ENCODE measurements at places on chromosomes 2 and 18.

GRCh38 chr18:55280503-55280902 lies 307.5 kb downstream of the TCF4 start:
- DNase-seq: no peak

GRCh38 chr18:10412933-10413332 lies 41.5 kb upstream of the APCDD1 start:
- DNase-seq: peak; percentile 98

DNA sequence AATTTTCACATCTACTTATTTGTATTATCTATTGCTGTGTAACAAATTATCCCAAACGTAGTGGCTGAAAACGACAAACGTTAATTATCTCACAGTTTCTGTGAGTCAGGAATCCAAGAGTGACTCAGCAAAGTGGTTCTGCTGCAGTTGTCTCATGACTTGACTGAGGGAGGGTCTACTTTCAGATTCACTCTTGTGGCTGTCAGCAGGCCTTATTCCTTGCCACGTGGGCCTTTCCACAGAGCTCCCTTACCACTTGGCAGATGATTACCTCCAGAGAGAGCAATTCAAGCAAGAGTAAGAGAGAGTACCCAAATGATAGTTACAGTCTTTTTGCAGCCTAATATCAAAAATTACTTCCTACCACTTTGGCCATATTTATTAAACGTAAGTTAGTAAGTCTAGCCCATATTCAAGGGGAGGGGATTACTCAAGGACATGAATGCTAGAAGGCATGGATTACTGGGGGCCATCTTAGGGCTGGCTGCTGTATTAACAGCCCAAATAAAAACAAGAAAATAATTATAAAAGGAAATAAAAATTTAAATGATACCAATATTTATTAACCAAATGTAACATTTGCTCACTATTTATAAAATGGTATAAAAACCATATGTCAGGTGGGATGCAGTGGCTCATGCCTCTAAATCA lies 48.7 kb upstream of the NBEAL1 start:
- DNase-seq: peak; percentile 58

DNA sequence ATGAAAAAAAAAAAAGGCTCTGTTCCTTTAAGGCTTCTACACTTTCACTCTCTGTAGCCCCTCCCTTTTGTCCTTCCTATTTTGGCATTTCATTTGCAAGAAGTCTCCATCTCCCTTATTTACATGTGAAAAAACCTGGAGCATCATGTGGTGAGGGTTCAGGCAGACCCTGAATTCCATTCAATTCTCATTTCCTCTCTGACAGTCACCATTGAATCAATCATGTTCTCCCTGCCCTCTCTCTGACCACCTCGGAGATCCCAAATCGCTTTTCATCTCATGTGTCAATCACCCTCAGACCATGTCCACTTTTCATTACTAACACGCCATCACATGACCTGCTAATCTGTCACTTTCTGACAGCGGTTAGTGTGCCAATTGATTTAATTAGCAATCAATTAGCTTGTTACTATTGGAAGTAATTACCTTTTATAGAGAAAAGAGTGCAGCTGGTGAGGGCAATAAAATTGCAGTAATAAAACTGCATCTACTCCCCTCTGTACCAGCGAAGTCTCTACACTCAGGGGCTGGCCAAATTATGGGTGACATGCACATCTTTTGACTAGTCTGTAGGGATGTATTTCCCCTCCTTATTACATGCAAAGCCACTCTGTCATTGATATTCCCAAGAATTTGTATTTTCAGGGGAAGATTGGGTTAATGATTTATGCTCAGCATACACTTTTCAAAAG lies 317.4 kb downstream of the EN1 start:
- no peak for DNase-seq

DNA sequence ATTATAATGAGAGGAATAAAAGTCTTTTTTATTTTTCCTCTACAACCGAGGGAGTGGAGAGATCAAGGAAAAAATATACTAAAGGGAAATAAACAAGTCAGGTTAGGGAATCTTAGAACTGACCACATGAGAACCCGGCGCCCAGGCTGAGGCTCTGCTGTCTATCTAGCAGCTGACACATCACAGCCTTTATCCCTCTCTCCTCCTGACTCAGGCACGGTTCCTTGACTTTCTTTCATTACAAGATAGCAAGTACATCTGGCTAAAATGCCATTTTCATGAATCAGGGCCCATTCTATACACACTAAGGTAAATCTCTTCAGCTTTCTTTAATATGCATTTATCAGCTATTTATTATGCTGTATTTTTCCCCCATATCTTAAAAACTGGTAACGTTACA lies 296.0 kb downstream of the TMX3 start:
- peak; percentile 68 for DNase-seq

- DNase-seq: no peak
Observed at GRCh38 chr2:72623481-72623880, 202.4 kb downstream of the EXOC6B start.

DNA sequence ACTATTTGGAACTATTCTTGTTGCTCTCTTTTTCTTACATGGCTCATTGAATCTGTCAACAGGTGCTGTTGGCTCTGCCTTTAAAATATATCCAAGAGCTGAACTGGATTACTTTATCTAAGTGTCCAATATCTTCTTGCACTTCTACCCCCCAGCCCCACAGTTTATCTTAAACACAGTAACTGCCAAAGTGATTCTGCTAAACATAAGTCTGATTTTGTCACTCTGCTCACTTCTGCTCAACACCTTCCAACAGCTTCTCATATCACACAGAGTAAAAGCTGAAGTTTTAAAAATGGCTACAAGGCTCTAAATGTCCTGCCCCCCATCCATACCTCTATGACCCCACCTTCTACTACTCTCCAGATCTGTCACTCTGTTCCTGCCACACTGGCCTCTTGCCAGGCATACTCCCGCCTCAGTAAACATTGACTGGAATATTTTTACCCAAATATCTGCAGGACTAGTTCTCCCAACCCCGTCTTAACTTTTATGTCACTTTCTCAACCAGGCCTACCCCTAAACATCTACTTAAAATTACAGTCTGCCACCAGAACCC lies 130.7 kb downstream of the CCDC148 start:
- no peak for DNase-seq

- no peak for DNase-seq
Observed at GRCh38 chr2:109375656-109376055, 238.1 kb downstream of the SEPTIN10 start.

DNA sequence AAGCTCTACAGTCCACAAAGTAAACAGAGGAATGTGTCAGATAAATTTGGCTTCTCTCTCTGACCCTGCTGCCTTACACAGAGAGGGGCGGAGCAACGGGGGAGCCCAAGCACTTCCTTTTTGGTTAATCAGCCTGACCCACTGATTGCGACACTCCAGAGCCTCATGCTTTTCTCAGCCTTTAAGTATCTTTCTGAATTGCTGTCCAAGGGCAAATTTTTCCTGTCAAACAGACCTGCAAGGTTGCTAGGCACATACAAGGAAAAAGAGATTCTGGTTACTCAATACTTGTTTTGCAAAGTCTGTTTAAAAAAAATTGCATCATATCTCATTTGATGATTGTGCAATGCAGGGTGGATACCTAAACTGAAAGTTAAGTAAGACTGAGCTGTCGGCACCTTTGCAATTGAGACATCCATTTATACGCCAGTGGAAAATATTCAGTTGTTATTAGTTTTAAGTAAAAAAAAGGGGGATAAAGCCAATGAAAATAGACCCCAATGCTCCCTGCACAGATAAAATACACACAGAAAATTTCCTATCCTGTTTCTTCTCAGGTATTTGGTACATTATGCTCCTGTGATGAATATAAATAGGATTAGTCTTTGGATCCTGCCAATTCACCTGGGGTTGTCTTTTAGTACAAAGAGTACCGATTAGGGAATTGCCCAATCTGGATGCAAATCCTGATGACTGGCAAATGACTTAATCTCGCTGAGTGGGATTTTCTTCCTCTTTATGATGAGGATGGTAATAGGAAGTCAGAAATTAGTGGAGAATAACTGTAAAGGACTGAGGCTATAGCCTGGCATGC lies 260.2 kb upstream of the TRIB2 start:
- peak; percentile 99 for DNase-seq

- no peak for DNase-seq
Observed at GRCh38 chr2:43285987-43286386, 59.6 kb upstream of the ZFP36L2 start.

DNA sequence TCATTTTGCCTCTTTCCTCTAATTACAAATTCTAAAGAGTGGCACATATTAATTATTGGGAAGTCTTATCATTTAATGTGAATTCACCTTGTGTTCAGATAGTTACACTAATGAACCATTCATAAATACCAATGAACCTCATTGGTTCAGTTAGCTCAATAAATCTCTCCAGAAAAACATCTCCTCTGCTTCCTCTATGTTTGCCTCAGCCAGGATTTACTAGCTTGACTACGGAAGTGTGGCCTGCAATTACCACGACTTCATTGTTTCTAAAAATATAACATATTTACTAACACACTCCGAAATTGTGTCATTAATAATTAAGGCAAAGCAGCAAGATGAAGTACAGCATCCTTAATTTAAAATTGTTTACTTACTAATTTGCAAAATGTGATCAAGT lies 103.3 kb downstream of the PLA2R1 start:
- no peak for DNase-seq

- no peak for DNase-seq
Observed at GRCh38 chr18:23384778-23385736, 68.0 kb upstream of the RIOK3 start.

DNA sequence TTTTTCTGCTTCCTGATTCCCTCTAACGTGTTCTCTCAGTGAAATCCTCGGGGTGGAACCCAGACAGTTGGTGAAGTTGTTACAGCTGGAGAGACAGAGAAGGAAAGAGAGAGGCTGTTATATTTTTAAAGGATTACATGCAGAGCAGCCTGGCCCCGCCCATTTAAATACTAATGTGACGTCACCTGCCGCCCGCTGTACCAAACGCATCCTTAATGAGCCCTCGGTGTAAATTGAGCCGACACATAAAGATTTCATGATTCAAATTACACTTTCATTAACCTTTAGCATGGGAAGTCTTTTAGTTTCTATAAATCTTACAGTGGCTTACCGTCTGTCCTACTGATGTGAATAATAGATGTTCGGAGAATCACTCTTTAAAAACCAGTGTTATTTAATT lies 164.0 kb upstream of the SIX3 start:
- DNase-seq: peak; percentile 34

GRCh38 chr18:59033359-59033758 lies 106.3 kb upstream of the SEC11C start:
- DNase-seq: peak; percentile 86

GRCh38 chr18:32770666-32771168 lies 2.1 kb downstream of the KLHL14 start:
- DNase-seq: no peak

DNA sequence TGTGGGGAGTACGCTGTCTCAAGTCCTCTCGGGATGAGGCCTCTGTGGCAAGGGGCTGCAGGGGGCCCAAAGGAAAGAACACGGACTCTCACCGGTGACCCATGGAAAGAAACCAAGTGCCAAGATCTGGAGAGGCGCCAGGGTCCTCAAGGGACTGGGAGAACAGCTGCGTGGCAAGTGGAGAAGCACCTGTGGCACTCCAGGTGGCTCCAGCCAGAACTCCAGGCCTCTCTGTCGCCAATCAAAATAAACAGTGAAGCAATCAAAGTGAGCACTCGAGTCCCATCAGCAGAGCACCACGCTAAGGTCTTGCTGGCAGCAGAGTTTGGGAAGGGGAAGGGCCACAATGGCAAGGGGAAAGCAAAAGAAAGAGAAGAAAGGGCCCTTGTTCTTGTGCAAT lies 54.7 kb downstream of the BCL2 start:
- no peak for DNase-seq

GRCh38 chr2:195535911-195536522 lies 121.0 kb upstream of the SLC39A10 start:
- DNase-seq: no peak

- no peak for DNase-seq
Observed at GRCh38 chr18:49172246-49172645, 221.5 kb upstream of the SMAD7 start.

DNA sequence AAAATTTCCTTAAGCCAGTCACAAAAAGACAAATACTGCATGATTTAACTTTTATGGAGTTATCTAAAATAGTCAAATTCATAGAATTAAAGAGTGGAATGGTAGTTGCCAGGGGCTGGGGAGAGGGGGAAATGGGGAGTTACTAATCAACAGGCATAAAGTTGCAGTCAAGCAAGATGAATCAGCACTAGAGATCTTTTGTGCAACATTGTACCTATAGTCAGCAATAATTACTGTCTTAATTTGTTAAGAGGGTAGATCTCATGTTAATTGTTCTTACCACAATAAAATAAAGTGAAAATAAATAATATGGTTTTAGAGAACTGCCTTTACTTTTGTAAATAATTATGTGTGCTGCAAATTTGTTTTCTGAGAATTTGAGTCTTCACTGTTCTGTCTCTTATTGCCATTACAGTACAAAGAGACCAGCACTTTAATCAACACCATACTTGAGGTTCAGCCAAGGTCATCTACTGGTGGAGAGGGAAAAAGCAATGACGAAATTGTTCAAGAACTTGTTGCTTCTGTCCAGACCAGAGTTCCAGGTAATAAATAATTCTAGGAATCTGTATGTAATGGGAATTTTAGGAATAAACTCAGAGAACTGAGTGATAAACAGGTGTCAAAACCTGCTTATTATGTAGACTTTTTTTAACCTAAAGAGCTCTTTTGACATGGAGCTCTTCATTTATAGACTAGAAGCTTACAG lies 75.5 kb downstream of the TRABD2A start:
- peak; percentile 13 for DNase-seq
